ENCODE measurements at places on chromosomes 11 and 22.
A peak's percentile ranks its signal among the peaks of the same experiment; 100 is the strongest.

GRCh38 chr11:18865261-18865660, 73.7 kb upstream of the PTPN5 start:
- no peak for DNase-seq

DNA sequence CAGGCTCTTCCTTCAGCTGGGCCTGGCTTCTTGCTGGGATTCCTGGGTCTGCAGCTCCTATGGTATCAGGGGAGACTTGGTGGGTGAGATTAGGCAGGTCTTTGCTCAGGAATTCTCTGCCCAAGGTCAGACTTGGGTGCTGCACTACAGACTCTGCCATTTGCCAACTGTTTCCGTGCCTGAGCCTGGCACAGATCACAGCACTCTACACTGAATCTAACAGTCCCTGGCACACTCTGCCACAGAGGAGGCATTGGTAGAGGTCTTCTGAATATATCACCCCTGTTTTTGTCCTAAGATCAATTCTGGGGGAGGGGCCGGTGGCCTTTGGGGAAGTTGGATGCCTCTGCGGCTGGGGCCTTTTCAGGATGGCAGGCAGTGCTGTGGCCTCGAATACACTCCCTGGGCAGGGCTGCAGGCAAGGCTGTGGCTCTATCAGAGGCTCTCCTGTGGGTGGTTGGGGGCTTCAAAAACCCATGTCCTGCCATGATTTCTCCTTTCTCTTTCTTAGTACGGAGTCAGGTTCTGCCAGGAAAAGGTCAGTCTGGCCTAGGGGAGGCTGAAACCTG, 115.0 kb upstream of the NARS2 start:
- no peak for DNase-seq

- no peak for DNase-seq
Observed at GRCh38 chr11:42528471-42528870, 783.3 kb upstream of the API5 start.

GRCh38 chr11:58647866-58648265, 25.4 kb downstream of the CNTF start:
- DNase-seq, result no peak

- peak; percentile 44 for DNase-seq
Observed at GRCh38 chr11:118240999-118241763, 11.0 kb downstream of the MPZL3 start.

DNA sequence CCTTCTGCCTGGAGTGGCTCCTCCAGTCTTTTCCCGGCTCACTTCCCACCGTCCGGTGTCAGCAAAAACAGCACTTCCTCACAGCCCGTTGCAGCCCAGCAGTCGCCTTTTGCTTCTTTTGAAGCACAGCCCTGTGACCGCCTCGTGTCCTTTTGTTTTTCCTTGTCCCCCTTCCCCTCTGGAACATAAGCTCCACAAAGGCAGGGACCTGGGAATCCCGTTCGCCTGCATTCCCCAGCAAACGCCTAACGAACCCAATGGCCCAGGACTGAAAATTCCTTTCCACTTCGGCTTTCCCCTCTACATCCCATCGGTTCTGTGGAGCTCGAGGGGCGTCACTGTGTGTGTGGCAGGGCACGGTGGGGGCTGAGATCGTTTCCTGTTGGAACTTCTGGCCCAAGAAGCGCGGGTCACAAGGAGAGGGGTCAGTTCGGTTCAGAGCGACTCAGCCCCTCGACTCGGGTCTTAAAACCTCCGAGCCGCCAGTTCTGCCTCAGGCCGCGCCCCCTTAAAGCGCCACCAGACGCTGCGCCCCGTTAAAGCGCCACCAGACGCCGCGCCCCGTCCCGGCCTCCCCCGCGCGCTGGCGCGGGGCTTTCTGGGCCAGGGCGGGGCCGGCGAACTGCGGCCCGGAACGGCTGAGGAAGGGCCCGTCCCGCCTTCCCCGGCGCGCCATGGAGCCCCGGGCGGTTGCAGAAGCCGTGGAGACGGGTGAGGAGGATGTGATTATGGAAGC, 841 bp downstream of the RIC8A start:
- peak; percentile 86 for DNase-seq

GRCh38 chr11:101369835-101370234, 214.0 kb downstream of the TRPC6 start:
- DNase-seq, result no peak

GRCh38 chr11:62152245-62153086, 28.7 kb downstream of the INCENP start:
- DNase-seq, result no peak

DNA sequence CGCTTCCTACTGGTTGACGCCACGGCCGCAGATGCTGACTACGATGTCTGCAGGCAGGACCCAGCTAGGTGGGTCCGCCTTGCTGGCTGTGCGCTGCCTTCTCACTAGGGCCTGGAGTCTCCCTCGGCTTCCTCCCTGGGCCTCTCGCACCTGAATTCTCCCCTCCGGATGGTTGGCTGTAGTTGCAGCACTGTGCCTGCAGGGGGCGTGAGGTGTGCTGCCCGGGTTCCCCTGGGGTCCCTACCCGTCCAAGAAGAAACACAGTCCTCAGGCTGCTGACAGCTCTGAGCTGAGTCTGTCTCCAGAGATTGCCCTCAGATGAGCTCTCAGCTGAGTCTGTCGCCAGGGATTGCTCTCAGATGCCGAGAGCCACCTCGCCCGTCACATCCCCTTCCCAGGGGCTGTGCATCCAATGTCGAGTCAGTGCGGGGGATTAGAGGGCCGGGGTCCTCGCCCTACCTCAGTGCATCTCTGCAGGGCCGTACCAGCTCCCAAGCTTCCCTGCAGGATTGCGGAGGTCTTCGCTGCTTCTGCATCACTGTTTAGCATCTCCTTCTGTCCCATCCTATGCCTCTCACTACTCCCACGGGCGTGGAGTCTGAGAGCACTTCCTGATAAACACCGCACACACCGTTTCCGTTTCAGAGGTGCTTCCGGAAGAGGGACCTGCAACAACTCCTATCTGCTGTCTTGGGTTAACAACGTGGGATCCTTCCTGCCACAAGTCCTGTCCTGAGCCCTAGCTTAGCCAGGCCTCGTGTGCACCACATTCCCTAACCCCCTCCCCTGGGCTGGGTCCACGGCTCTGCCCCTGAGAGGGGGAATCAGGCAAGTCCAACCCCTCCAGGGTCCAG, 196.9 kb downstream of the CSNK2A3 start:
- DNase-seq, result peak; percentile 42

GRCh38 chr11:101357771-101358170, 226.0 kb downstream of the TRPC6 start:
- no peak for DNase-seq

DNA sequence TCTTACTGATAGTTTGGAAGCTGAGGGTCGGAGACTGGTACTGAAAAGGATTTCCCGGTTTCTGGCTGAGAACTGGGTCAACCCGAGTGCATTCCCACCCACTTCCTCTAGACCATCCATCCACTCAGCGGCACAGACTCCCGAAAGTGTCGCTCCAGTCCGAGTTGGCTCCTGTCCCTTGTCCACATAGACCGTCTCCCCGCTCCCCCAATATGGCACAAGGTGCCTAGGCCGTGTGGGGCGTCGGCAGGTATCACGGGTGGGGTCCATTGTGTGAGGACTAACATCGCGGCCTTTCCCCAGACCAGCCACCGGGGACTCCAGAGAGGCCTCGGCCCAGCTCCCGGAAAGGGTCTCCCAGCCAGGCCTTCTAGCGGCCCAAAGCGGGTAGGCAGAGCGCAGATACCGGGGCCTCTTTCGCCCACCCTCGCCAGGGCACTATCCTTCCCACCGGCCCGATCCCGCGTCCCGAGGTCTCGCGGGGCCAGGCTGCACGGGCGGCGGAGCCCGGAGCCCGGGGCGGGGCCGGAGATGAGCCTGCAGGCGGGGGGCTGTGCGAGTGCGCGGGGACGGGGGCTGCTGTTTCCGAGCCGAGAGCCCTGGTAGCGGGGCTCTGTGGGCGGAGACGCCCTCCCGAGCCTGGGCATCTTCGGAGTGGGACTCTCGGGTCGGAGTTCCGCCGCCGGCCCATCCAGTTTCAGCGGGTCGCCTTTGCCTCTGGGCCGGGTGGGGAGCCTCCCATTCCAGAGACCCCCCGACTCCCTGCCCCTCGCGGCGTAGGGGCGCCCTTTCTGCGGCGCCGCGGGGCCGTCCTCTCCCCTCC, 21.1 kb downstream of the SERPINH1 start:
- no peak for DNase-seq

GRCh38 chr11:43918662-43919061, 23.8 kb upstream of the C11orf96 start:
- no peak for DNase-seq

DNA sequence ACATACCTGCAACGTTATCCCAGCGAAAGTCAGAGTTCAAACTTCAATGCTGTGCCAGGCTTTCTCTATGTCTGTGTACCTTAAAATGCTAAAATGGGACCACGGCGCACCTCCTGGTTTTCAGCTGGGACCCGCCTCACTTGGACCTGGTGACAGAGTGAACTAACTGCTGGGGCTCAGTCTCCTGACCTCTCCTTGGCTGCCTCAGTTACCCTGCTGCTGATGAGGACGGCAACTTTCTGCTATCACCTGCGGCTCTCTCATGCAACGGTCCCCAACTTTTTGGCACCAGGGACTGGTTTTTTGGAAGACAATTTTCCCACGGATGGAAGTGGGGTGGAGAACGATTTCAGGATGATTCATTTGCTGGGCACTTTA, 402.8 kb downstream of the BRD1 start:
- DNase-seq, result no peak

GRCh38 chr11:296171-297050, 2.9 kb downstream of the IFITM5 start:
- no peak for DNase-seq

Data from T-helper 1 cell (primary cell).